COLO829 (cell line): ENCODE measurements at places on chromosomes 2 and 18.

- no peak for DNase-seq
Observed at GRCh38 chr2:3637311-3637675, 20.7 kb upstream of the ALLC start.

DNA sequence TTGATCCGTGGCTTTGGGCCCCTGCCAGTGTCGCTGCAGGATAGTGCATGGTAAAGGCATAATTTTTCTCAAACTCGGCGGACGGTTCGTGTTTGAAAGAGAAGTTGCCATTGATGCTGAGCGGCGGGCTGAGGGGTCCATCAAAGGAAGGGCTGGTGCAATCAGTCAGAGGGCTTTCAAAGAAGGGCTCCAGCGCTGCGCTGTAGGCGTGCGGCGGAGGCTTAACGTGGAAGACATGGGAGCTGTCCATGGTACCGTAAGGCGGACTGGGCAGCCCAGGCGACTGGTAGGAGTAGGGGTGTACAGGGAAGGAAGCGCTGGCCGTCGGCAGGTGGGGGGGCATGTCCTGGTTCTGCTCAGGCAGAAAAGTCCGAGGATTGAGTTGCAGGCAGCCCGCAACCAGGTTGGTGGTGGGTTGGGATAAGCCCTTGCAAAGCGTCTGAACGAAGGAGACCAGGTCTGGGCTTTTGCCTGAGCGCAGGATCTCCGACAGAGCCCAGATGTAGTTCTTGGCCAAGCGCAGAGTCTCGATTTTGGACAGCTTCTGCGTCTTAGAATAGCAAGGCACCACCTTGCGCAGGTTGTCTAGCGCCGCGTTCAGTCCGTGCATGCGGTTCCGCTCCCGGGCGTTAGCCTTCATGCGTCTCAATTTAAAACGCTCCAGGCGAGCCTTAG, 2.3 kb downstream of the NEUROD1 start:
- peak; percentile 33 for DNase-seq

DNA sequence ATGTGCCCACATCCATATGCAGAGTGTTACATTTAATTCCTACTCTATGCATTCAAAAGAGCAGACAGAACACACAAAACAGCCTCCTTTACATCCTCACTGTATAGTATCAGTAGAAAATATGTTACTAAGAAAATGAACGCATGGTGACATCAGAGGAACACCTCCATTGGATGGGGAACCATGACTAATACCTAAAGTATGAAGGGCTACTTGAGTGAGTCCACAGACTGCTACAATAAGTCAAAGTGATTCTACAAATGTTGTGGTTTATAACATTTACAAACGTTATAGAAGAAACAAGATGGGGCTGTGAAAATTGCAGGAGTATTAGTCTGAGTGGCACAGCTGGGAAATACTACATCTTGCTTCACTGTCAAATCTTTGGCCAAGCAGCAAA, 1830.9 kb upstream of the PIK3C3 start:
- no peak for DNase-seq

GRCh38 chr2:26970928-26971627, 641 bp downstream of the MAPRE3 start:
- no peak for DNase-seq

- DNase-seq, result no peak
Observed at GRCh38 chr2:8992643-8993042, 10.8 kb downstream of the MBOAT2 start.

GRCh38 chr2:201344663-201345366, 12.3 kb downstream of the FLACC1 start:
- no peak for DNase-seq

- no peak for DNase-seq
Observed at GRCh38 chr2:2577407-2577831, 246.3 kb upstream of the MYT1L start.

- peak; percentile 75 for DNase-seq
Observed at GRCh38 chr2:217555081-217555876, 447.5 kb downstream of the TNS1 start.

DNA sequence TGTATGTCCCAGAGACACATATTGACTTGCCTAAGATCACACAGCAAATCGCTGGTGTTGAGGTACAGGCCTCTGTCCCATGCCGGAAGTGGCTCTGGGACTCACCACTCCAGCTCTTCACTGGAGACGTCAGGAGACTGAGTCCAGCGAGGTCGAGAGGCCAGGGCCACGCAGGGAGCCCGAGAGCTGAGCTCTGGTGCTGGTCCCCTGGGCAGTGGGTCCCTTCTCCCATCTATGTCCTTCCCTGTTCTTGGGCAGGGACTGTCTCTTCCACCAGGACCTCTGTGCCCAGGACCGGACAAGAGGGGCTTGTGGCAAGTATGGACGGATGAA, 62.4 kb upstream of the TWIST2 start:
- DNase-seq, result no peak

DNA sequence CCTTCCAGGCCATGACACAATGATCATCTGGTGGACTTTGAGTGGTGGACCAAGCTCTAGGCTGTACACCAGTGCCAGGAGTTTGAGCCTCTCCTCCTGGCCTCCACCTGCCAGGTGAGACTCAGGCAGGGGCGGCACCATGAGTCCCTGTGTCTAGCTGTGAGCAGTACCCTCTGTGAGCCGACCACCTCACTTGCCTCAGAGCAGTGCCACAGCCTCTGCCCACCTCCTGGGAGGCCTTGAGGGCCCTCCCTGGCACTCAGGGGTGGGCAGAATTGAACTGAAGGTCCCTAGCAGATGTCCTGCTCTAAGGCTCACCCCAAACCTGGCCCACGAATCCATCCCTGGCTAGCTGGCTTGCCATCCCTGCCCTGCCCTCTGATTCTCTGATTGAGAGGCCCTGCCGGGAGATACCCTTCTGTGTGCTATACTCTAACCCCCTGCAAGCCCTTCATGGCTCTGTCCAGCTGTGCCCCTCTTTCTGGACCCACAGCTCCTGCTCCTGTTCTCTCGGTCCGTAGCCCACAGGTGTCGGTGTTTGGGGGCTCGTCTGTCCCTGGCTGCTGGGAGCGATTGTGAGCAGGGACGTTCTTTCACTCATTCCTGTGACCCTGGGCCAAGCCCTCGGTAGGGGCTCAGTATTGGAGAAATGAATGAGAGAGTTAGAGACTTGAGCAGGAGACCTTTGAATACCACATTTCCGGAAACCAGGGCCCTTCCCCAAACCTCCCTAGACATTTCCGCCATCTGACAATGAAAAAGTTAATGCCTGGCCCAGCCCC, 70.0 kb downstream of the INHBB start:
- DNase-seq, result no peak

DNA sequence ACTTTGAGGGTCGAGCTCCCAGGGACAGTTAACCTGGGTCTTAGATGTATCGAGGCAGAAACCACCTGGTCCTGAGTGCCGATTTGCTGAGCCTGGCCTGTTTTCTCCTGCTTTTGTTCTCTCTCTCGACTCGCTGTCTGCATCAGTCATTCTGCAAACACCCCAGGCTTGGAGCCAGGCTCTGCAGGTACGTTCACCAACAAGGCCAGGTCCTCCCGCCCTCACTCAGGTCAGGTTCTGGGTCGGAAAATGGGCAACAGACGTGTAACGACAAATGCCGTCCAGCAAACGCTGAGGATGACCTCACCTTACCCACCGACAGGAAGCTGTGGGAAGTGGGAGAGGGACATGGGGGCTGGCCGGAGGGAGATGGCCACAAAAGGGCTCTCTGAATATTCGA, 57.7 kb upstream of the PXDN start:
- no peak for DNase-seq
